SK-N-MC (cell line): ENCODE measurements at places on chromosomes 4 and X.
A peak's percentile ranks its signal among the peaks of the same experiment; 100 is the strongest.

DNA sequence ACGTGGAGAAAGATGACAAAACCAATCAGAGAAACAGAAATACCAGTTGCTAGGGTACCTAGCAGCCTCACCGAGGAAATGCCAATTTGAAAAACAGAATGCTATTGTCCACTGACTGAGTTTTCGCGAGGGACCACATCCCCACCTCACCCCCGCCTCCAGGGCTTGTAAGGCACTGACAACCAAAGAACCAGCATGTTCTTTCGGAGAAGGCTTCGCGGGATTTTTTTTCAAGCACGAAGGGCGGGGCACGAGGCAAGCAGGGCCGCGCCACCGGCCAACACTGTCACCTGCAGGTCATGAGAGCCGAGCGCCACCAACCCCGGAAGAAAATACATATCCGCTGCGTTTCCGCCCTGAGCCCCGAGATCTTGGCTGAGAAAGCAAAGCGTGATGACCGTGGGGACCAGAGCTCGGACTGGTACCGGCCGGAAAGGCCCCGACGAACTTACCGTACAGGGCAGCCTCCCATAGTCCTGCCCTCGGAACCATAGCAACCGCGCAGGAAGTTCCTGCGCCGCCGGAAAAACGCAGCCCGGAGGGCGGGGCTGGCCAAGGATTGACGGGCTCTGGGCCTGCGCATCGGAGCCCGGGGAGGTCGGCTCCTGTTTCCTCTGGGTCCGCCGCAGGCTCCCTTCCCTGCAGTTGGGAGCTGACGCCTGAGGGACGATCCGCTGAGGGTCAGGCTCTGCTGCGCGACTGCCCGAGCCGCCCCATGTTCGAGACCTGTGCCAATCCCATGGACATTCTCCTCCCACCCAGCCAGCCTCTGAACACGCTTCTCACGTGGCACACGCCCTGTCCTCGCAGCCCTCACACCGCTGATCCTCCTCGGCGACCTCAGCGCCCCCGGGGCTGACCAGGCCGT is 59.2 kb upstream of the PAGE5 start:
- peak; percentile 10 for DNase-seq

- DNase-seq, result no peak
These were observed 1814.9 kb downstream of the STIM2 start for GRCh38 chr4:28675582-28675981.

- no peak for DNase-seq
These were observed 251.8 kb upstream of the SLIT2 start for GRCh38 chr4:19999775-20000414.

- no peak for DNase-seq
These were observed 217.6 kb downstream of the ZNF674 start for GRCh38 chrX:46327566-46328115.

GRCh38 chr4:5158825-5159224 is 107.5 kb downstream of the STK32B start:
- DNase-seq, result no peak

GRCh38 chr4:141246683-141247429 is 26.2 kb downstream of the ZNF330 start:
- no peak for DNase-seq

DNA sequence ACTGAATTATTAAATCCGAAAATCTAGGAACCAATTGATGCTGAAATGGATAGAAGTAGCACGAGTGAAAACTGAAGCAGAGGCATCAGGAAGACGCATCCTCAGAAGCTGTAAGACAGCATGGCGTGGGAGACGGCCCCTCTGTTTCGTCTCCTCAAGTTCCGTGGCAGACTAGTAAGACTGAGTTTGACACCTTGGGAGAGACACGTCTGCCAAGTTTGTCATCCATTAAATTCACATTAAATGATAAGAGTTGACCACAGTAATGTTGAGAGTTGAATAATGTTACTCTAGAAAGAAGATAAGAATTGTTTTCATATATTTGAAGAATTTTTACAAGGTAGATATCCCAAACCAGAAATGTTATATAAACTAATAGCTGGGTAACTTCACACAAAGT is 736.1 kb upstream of the FRG1 start:
- DNase-seq, result no peak

DNA sequence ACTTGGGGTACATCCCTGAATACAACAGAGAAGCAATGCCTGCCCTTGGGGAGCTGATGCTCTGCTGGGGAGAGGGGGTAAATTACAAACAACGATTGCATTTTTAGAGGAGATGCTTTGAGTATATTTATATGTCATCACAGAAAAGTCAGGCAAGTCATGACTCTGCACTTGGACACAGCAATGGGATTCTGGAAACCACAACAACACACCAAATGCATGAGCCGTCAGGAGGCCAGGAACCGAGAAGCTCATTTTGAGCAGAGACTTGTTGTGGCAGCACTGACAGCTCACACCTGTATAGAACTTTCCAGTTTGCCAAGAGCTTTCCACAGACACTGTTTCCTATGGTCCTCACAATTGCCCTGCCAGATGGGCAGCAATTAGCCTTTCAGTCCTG is 113.2 kb upstream of the RBPJ start:
- DNase-seq, result no peak

DNA sequence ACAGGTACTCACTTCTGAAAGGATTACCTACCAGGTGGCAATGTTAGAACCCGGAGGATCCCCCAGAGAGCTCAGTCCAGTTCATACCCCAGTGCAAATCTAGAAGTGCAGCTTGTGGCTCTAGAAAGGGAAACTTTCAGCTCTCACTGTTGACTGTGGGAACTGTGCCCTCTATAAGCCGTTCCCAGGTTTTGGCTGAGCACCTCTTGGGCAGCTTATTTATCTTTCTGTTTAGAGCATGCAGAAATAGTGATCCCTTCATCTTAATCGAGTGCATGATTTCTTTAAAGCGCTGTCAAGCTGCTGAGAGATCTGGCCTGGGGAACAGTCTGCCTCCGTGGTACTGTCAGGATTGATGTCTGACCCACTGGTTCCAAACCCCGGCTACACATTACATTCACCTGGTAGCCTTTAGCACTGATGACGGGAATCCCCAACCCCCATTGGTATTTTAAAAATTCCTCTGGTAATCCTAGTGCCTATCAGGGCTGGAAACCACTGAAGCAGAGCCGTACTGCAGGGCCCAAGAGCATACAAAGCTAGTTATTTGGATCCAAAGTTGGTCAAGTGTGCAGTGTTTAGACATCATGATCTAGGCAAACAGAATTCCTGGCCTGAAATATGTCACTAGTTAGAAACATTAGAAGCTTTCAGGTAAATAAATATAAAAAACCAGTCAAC is 103.2 kb downstream of the KLHL8 start:
- DNase-seq, result no peak

DNA sequence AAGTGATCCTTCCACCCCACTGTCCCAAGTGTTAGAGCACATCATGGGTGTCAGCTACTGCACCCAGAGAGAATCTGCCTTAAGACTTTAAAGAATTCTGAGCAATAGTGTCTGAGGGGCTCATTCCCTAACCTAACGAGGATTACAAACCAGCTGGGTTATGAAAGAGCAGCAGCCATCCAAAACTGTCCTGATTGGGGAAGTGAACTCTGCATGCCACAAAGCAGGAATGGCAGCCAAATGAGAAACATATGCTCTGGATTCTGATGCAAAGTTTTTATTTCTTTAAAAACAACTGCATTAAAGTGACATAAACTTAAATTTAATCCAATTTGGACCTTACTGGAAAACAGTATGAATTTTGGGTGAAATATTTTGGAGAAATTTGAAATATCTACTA is 103.2 kb downstream of the ANXA3 start:
- no peak for DNase-seq

GRCh38 chr4:184324939-184325477 is 107.3 kb upstream of the ENPP6 start:
- DNase-seq, result no peak

- DNase-seq, result no peak
These were observed 1052.1 kb upstream of the PCDH10 start for GRCh38 chr4:132097041-132097440.

GRCh38 chrX:126770179-126770578 is 49.4 kb upstream of the PRR32 start:
- no peak for DNase-seq

DNA sequence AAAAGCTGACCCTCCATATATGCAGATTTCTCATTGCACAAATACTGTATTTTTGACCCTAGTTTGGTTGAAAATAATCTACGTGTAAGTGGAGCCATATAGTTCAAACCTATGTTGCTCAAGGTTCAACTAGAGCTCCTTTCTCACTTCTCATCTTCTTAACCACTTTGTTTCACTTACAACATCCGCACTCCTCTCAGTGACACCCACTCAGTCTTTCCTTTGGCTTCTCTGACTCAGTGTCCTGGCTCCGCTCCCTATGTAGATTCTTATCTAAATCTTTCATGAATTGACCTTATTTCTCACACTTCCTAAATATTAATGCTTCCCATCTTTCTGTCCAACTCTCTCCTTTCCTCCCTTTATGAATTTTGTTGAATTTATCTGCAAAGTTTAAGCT is 32.9 kb upstream of the DKK2 start:
- DNase-seq, result no peak

DNA sequence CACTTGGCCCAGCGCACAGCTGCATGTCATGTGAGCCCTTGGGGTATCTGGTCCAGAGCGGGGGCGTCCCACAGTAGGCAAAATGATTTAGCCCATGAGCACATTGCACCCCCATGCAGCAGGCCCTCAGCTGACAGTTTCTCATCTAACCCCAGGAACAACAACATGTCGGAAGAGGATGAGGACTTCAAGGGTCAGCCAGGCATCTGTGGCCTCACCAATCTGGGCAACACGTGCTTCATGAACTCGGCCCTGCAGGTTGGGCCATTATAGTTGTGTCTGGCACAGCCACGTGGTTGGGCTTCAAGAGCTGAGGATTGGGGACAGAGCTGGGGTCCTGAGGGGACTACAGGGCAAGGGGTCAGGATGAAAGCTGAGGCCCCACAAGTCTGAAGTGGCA is 7.8 kb downstream of the USP11 start:
- no peak for DNase-seq

DNA sequence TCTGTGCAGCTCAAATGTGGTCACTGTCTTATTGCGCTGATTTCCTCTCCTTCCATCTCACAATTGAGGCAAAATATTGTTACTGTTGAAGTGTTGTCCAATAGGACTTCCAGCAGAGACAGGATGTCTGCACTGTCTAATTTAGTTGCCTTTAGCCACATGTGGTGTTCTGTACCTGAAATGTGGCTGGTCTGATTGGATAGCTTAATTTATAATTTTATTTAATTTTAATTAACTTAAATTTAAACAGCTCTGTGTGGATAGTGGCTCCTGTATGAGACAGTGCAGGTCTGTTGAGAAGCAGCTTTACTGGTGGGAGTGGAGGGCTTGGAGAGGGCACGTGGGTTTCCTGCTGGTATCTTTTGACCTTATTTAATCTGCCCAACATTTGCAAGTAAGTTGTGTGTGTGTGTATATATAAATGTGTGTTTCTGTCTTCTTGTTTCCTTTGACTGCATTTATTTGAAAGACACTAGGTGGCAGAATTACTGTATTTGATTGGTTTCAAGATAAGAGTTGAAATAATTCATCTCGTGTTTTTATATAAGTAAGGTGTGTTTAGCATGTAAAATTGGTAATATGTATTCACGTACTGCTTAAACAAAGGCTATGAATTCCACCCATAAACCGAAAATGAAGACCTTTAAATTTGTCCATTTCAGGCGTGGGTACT is 55.3 kb upstream of the MSANTD1 start:
- DNase-seq, result no peak

DNA sequence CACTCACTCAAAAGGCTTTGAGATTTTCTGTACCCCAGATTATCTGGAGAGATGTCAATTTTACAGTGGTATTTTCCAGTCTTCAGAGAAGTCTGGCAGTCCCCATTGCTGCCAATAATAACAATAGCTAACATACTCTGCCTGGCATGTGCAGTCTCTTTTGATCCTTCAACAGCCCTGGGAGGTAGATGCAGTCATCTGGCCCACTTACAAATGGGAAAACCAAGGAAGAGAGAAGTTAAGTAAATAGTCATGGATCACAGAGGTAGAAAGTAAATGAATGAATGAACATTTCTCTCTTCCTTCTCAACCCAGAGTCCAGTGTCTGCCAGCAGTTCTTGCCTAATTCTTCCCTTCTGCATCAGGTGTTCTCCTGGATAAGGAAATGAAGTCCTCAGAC is 113.0 kb upstream of the EDNRA start:
- DNase-seq, result no peak

GRCh38 chrX:48631376-48632090 is 34.2 kb downstream of the WDR13 start:
- DNase-seq, result peak; percentile 20

DNA sequence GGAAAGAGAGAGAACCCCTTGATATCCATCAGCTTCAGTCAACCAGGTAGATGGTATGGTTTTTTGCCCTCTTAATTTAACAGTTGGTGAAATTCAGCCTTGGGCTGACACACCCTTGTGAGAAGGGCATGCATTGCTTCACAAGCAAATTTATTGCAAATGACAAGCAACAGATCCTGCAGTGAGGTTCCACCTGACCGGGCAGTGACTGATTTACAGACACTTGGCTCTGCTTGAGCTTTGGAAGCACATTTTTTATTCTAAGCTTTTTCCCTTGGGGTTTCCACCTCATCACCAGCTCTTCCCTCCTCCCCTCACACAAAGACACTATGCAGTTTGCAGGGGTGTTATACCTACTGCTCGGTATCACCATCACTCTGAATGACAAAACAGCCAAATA is 28.3 kb upstream of the SERTM2 start:
- DNase-seq, result no peak

DNA sequence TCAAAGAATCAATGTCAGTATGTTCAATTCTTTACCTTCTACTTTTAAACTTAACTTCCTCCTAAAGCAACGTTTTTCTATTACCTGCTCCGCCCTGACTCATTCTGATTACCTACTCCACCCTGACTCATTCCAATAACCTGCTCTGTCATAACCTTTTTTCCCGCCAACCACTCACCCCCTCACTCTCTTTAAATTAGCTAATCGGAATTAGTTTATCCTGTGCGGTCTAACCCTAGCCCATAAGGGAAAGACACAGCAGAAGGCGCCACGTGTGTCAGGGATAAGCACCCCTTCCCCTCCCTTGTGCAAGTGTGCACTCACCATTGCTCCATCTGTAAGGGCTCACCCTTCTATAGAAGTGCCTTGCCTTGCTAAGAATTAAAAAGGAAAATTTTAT is 64.4 kb downstream of the EIF4E start:
- no peak for DNase-seq

- no peak for DNase-seq
These were observed 14.2 kb downstream of the DHRSX start for GRCh38 chrX:2486476-2487133.

DNA sequence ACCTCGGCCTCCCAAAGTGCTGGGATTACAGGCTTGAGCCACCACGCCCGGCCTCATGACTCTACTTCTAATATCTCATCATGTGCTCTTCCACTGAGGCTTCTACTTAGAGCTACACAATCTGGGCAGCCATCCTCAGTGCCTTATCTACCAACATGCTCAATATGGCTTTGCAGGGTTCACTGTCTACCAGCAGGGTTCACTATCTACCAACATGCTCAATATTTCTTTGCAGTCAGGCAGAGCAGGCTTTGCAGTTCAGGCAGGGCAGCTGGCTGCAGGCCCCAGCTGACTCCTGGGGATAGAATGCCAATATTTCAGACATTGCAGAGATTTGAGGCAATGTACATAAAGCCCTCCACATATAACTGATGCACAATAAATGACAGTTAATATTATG is 47.5 kb downstream of the PKD2 start:
- DNase-seq, result no peak
